Neural crest cell (in vitro differentiated cells): ENCODE measurements at places on chromosomes 7 and 10. TPM values are rescaled to one million over a fixed set of nuclear protein-coding genes. Genes with fewer than 3 reads are reported as not detected.

DNA sequence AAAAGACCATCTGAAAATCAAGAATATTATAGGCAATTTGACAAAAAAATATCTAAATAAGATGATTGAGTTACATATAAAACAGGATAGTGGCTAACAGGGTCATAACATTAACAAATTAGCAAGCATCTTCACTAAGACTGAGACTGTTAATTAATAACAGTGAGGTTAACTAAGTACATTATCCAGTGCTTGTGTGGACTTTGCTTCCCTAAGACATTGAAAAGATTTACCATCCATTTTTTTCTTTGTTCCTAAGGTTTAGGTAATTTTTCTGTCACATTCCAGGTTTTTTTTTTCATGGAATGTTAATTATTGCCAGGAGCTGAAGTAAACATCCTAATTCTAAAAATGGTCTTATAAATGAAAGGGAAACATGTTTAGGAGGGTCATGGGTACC lies 227.6 kb downstream of the ANKRD7 start:
- no peaks in the 10 kb centered on the region for H3K36me3 ChIP-seq
- no peaks in the 10 kb centered on the region for H3K27me3 ChIP-seq
- DNase-seq = no peak
- no peaks in the 10 kb centered on the region for H3K4me1 ChIP-seq
- H3K4me3 ChIP-seq = no peak overlapping the region

GRCh38 chr10:11578802-11579255 lies 32.6 kb downstream of the USP6NL start:
- no peak overlapping the region for H3K27ac ChIP-seq
- DNase-seq = no peak
- no peaks in the 10 kb centered on the region for H3K27me3 ChIP-seq
- peaks cover 4% of the 10 kb centered on the region for H3K36me3 ChIP-seq
- H3K4me3 ChIP-seq = no peak overlapping the region

- peaks cover 4% of the 10 kb centered on the region for H3K4me1 ChIP-seq
- H3K36me3 ChIP-seq = peaks cover 17% of the 10 kb centered on the region
- no peak overlapping the region for H3K4me3 ChIP-seq
- no peaks in the 10 kb centered on the region for H3K27me3 ChIP-seq
- no peak overlapping the region for H3K27ac ChIP-seq
- no peak for DNase-seq
Measured at GRCh38 chr10:15802375-15802949, 57.8 kb downstream of the MINDY3 start.

DNA sequence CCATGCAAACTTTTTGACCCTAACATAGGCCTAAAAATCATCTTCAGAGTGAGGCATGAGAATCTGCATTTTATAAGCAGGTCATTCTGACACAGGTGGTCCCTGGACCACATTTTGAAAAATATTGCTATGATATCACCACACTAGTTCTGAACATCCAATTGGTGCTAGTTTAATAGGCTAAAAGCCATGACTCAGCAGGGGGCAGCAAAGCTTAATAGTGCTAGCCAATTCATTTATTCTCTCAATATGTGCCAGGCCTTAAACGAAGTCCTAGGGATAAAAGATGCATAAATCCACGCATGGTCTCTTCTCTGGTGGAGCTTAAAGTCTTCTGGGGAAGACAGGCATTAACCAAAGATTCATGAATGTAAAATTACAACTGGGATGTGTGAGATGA lies 10.2 kb upstream of the SLC25A28 start:
- H3K4me1 ChIP-seq = peaks cover 7% of the 10 kb centered on the region
- H3K4me3 ChIP-seq = no peak overlapping the region
- no peaks in the 10 kb centered on the region for H3K36me3 ChIP-seq
- no peak for DNase-seq
- H3K27ac ChIP-seq = no peak overlapping the region

Gene ANKRD7
- total RNA-seq = not detected in 2 replicates
